NCI-H1930 (cell line): ENCODE measurements at places on chromosomes 13 and 19.

GRCh38 chr19:6720369-6721137, at the start of gene C3:
TSS of gene C3 (minus strand) at chr19:6720650. CDS start at chr19:6720589, 61 bp downstream.
- no peak for DNase-seq

DNA sequence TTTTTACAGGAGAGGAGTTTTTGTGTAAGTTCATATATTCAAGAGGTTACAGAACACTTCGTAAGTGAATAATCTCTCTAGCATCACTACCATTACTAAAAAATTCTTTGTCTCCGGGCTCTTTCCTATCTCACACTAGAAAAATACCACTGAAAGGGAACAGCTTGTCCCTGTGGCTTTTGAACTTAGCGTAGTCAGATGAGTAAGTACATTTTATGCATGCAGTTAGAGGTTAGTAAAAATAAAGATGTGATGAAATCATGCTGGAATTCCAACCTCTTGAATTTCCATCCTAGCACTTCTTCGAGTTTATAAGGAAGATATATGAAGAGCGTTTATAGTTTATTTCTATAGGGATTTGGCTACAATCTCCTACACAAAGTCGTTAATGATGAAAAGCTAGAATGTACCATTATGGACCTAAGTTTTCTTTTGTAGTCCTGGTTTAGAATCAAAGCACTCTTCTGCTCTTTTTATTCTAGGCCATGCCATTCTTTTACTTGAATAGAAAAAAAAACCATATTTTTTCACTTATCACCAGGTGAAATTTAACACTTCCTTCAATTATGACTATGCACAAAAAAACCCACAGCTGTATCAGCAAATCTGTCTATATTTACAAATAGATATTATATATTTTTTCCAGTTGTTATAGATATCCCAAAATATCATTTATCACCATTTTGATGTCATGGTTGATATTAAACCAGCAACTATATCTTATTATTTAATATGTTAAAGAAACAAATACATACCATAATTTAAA, 139.9 kb upstream of the PCDH9 start:
- DNase-seq: no peak

- no peak for DNase-seq
These were observed 2.0 kb downstream of the STXBP2 start for GRCh38 chr19:7638802-7639465.

DNA sequence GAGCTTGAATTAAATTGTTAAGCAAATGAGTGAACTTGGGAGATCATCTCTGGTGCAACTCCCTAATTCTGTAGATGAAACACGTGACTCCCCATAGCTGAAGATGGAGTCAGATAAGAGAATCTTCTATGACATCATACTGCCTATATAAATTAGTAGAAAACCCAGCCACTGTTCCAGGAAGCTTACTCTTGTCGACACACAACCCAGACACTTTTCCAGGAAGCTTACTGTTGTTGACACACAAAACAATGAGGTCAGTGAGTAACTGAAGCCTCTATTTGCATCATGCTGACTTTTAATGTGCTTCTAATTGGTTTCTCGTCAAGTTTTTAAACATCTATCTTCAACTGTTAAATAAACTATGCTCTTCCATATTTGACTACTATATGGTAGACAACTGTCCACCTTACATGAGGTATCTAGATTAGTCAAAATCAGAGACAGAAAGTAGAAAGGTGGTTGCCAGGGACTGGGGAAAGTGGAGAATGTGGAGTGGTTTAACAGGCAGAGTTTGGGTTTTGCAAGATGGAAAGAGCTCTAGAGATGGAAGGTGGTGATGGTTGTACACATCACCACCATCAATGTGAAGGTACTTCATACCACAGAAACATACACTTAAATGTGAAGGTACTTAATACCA, 168.2 kb downstream of the FGF14 start:
- DNase-seq: no peak

DNA sequence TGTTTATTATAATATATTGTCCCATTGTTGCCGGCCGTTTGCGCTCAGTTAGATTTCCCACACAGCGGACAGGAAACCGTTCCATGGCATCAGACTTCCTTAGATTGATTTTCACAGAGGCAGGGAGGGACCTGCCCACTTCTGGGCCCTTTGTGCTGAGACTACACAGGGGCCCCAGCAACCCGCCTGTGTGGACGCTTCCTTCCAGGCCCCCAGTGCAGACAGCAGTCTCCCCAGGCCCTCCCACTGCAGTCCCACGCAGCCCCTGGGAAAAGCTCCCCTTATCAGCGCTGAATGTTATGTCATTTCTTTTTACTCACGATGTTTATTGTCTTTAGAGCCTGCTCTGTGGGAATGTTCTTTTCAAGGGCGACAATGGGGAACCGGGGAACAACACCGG, 351.7 kb upstream of the ARGLU1 start:
- DNase-seq: no peak

DNA sequence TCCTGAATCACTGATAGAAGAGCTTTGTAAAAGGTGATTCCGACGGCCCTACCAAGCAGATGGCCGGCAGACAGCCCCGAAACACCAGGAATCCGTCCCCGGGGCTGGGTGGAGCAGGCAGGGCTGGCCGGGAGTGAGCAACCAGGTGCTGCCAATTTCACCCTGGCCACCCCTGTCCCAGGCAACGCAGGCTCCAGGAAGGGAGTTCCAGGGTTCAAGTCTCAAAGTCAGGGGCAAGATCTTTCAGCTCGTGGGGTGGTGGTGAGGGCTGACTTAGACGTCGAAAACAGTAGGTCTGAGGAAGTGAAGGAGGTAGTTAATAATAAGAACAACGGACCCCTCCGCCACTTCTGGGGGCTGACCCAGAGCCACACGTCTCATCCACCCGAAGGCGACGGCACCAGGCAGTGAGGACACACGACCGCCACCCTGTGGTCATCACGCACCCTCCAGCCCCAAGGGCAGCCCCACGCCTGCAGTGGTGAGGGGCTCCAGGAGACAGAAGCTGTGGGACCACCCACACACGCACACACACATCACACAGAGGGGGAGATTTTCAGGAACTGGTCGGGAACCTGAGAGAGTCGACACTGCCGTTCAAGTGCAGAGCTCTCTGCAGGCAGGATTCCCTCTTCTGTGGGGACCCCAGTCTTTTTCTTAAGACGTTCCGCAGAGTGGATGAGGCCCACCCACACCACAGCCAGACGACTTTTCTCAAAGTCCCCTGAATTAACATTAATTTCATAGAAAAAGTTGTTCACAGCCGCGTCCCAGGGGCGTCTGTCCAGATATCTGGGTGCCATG, 67.2 kb downstream of the SPACA7 start:
- DNase-seq: no peak

- no peak for DNase-seq
These were observed 12.2 kb downstream of the FPR3 start for GRCh38 chr19:51807111-51807701.

DNA sequence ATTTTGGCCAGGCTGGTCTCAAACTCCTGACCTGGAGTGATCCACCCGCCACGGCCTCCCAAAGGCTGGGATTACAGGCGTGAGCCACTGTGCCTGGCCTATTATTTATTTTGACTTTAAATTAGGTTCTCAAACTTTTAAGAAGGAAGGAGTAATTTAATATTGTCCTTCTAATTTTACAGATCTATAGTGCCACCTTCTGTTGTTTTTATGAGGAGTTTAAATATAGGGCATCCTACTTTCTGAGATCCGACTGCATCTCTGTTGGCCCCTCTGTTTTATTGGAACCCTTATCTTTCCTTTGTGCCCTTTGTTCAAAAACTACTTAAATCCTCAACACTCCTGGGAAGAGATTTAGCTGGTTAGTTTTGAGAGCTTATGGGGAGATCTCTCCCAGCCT, 25.4 kb upstream of the ZMYM5 start:
- DNase-seq: no peak
